ENCODE measurements at places on chromosomes 12 and 14.

DNA sequence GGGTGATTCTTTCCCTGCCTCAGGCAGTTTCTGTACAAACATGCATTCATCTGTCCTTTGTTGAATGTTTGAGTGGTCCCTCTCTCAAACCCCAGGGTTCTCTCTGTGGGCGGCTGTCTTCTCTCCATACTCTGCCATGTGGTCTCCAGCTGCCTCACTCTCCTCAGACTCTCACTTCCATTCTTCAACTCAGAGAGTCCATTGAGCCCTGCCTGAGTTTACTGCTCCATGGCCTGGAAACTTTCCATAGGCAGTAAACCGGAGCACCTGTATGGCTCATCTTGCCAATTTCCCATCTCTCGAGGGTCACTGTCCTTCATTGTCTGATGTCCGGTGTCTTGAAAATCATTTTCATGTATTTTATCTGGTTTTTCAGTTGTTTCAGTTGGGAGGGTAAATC lies 11.3 kb downstream of the C14orf132 start:
- no peak for DNase-seq

DNA sequence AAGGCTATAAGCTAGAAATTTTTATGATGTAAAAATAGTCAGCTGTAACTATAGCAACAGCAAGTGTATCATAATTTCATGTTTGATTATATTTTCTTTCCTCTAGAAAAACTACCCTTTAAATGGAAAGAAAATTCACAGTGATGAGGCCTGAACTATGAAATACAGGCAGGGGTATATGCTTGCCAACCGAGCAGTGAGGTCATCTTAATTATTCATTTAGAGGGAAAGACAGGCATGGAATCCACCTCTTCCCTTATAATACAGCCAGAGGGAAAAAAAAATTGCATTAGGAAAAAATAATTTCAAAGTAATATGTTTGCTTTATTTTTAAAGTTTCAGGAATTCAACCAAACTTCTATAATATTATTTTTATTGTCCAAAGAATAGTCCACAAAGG lies 139.8 kb downstream of the EPS8 start:
- no peak for DNase-seq

GRCh38 chr14:74909501-74909900 lies 13.6 kb downstream of the RPS6KL1 start:
- no peak for DNase-seq

- no peak for DNase-seq
Observed at GRCh38 chr12:120062976-120063579, 53.5 kb downstream of the RAB35 start.

DNA sequence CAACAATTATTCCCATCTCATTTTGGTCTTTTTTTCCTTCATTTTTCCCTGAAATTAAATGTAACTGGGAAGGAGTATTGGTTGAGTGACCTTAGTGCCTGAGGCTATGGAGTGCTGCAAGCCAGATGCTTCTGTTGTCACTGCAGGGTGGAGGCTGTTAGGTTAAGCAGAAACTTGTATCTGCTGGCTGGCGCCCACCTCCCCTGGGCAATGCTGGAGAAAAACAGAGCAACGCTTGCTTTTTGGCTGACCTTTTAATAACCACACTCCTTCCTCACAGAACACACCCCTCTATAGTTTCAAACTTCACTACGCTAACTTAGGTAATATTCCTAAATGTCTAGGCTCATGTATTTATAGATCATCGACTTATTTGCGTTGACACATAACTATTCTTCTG lies 583.5 kb upstream of the NOVA1 start:
- no peak for DNase-seq

- DNase-seq, result no peak
Observed at GRCh38 chr14:72515779-72516770, 377.8 kb downstream of the DPF3 start.

- no peak for DNase-seq
Observed at GRCh38 chr14:65115615-65116014, 13.3 kb upstream of the MAX start.

DNA sequence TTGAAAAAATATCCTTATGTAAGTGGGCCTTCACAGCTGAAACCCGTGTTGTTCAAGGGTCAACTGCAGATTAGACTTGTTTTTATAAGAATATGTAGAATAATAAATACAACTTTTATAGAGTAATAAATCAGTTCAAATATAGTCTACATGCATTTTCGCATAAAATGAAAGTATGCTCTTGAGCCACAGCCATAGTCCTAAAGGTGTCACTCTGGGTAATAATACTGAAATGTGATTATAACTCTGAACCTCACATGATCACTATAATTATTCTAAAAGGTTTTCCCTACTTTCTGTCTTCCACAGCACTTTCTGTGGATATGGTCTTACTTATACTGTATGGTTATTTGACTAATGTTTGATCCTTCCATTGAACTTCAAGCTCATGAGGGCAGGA lies 185.8 kb downstream of the SLC6A15 start:
- DNase-seq, result no peak

- DNase-seq, result no peak
Observed at GRCh38 chr12:46790066-46790465, 35.7 kb downstream of the SLC38A4 start.

- no peak for DNase-seq
Observed at GRCh38 chr14:39272918-39273317, 39.2 kb downstream of the MIA2 start.

DNA sequence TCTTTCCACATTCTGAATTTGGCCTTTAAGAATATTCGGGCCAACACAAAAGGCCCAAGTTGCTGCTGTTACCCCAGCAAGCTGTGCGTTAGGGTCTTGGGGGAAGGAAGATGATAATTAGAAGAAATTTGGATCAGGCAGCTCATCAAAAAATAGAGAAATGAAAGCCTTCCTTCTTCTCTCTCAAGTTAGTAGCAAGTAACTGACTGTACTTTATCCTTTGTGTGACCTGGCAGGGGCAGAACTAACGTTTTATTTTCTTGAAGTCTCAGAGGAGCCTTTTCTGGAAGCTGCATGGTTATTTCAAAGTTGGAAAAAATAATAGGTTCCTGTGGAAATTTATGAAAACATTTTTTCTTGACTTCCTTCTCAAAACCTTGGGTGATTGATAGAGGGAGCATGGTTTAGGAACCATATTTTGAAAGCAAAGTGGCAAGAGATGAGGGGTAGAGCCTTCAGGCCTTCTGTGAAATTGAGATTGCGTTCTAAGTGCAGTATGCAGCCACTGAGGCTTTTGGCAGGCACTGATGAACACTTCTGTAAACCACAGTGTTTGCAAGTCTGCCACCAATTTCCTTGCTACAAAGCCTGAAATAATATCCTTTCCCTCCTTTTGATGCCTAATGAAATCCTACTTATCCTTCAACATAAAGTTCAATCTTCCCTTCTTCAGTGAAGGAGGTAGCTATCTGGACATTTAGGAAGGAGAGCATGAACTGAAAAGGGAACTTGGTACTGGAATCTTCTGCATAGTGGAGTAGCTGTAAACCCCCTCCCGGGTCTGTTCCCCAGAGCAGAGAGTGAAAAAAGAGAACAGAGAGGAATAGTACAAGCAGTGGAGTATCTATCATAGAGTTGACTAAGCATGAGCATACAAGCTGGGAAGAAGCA lies 123.2 kb downstream of the FGD4 start:
- DNase-seq, result no peak

DNA sequence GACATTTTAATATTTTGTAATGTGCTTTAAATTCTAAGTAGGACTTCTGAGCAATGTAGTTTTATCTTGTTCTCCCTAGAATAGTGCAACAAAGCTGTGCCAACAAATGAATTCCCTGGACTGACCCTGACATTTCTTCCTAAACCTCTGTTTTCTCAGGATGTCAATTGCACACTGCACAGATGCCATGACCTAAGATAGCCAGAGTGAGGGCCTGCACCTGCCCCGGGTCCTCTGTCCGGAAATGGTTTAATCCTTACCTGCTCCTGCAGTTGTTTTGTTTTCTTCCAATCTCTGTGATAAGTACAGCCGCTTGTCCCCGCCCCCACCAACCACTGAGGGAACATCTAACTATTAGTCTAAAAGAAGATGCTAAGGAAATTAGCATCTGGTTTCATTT lies 831.5 kb downstream of the GALC start:
- DNase-seq, result no peak

DNA sequence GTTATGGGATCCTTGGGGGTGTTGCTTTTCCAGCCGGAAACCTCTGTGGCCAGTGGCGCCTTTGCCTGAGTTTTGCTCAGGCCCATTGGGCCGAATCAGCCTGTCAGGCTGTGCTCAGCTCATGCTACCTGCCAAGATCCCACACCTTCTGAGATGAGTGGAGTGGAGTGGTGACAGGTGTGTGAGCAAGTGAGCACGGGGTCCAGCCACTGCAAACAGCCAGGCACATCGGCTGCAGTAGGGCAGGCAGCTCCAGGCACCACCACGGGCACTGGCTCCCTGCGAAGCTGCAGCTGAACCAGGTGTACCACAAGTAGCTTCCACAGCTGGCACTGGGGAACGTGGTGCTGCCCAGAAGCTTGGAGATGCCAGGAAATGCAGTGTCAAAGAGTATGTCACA lies 21.1 kb upstream of the WDR89 start:
- no peak for DNase-seq

GRCh38 chr12:15741082-15741481 lies 48.1 kb downstream of the EPS8 start:
- no peak for DNase-seq

DNA sequence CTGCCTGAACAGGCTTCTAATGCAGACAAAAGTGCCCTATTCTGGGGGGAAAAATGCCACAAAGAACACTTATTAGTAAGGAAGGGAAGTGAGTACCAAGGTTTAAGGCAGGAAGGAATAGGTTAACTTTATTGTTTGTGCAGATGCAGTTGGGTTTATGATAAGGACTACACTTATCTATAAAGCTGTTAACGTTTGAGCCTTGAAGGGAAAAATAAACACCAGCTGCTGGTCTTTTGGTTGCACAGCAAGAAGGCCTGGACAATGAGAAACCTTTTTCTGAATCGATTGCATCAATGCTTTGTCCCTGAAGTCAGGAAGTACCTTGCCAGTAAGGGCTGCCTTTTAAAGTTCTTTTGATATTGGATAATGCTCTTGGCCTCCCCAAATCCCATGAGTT lies 407.8 kb downstream of the ATP23 start:
- DNase-seq, result no peak

GRCh38 chr12:6696690-6697583 lies 3.7 kb downstream of the PIANP start:
- DNase-seq, result no peak

- DNase-seq, result no peak
Observed at GRCh38 chr12:14695715-14696141, 671 bp downstream of the GUCY2C start.

DNA sequence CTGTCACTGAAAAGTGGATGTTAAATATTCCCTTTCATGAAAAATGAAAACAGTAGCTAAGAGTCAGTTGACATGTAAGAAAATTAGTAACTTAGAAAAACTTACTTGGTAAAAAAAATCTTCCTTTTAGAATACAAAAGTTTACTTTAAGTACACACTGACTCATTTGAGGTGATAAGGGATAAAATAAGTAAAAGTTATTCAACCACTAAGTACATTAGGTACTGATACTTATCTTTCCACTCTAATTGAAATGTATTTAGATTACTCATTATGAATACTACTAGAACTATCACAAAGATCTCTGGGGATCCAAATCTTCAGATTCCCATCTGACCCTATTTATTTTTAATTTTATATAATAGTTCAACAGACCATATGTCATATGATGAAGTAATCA lies 12.2 kb downstream of the SYCP3 start:
- no peak for DNase-seq

DNA sequence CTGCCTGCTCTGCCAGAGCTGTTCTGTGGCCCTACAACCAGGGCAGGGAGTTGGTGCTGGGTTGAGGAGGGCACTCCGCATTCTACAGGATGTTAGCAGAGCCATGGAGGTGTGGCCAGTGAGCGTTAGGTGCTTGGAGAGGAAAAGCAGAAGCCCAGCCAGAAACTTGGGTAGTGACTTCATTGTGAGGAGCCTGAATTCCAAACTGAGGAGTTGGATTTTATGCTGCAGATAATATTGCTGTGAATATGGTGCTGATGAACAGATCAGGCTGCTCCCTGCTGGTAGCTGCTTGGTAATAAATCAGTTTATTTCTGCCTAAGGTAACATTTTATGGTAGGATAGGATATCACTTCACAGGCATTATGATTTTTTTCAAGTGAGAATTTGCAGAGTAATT lies 7.1 kb upstream of the CCDC175 start:
- no peak for DNase-seq

DNA sequence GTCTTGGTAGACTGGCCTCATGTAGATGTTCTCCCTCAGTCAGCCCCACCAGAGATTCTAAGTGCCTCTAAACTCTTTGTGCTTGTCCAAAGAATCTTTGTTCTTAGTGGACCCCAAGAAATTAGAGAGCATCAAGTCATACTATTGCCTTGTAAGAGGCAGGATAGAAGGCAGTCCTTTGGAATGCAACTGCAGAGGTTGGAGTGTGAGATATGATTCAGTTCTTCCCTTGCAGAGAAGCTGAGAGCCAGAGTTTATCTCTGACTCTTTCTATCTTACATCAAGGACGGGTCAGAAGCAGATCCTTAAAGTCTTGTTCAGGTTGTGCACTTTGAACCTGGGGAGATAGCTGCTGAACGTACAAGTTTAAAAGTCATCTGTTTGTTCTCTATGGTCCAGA lies 21.1 kb downstream of the TMX1 start:
- no peak for DNase-seq

- DNase-seq, result no peak
Observed at GRCh38 chr12:82057770-82058169, 298.6 kb upstream of the PPFIA2 start.

DNA sequence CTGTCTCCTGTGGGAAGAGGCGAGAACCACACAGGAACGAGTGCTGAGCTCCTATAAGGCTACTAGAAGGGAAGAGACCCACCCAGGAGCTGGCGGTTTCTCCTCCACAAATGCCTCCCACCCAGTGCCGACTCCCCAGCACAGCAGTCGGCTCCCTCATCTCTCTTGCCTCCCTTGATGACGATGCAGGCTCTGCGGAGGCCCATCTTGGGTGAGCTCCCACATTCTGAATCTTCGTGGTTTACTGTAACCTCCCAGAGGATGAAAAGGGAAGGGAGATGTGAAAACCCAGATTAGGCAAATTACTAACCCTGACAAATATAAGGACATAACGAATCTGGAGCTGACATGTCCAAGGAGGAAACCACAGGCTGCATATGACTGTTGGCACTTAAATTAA lies 23.8 kb downstream of the GRIN2B start:
- no peak for DNase-seq

- DNase-seq, result no peak
Observed at GRCh38 chr14:66076176-66076575, 410.0 kb upstream of the CCDC196 start.

GRCh38 chr14:53894456-53894855 lies 62.2 kb downstream of the BMP4 start:
- DNase-seq, result no peak

GRCh38 chr14:35387219-35387618 lies 17.3 kb downstream of the NFKBIA start:
- no peak for DNase-seq

DNA sequence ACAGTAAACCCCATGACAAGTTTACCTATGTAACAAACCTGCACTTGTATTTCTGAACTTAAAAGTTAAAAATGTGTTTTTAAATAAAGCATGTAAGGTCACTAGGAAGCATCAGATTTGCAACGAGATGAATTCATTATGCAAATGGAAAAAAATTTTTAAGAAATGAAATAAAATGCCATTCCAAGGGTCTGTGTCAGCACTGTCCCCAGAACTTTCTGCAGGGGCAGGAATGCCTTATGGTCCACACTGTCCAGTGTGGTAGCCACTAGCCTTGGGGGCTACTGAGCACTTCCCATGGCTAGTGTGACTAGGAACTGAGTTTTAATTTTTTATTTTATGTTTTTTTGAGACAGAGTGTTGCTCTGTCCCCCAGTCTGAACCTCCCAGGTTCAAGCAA lies 49.2 kb downstream of the HSP90AA1 start:
- DNase-seq, result no peak
